ENCODE measurements at places on chromosomes 3 and 15.

- H3K27me3 ChIP-seq, result no peaks in the 10 kb centered on the region
- no peaks in the 10 kb centered on the region for H3K36me3 ChIP-seq
- no peak overlapping the region for H3K4me3 ChIP-seq
- no peak for DNase-seq
Observed at GRCh38 chr3:124007186-124007585, 15.3 kb upstream of the ROPN1 start.

- no peak overlapping the region for H3K4me3 ChIP-seq
- DNase-seq, result no peak
- H3K4me1 ChIP-seq, result peaks cover 5% of the 10 kb centered on the region
- no peaks in the 10 kb centered on the region for H3K27me3 ChIP-seq
Observed at GRCh38 chr15:65953622-65954021, 84.3 kb downstream of the RAB11A start.

GRCh38 chr15:44736181-44736765 is at the start of gene TRIM69:
TSS of gene TRIM69 (plus strand) at chr15:44736528. CDS start at chr15:44736705, 177 bp downstream.
- peak within 1 kb of the TSS; percentile 79 for H3K27ac ChIP-seq
- DNase-seq, result peak; percentile 71
- H3K36me3 ChIP-seq, result no peaks in the 10 kb centered on the region
- H3K27me3 ChIP-seq, result no peaks in the 10 kb centered on the region

DNA sequence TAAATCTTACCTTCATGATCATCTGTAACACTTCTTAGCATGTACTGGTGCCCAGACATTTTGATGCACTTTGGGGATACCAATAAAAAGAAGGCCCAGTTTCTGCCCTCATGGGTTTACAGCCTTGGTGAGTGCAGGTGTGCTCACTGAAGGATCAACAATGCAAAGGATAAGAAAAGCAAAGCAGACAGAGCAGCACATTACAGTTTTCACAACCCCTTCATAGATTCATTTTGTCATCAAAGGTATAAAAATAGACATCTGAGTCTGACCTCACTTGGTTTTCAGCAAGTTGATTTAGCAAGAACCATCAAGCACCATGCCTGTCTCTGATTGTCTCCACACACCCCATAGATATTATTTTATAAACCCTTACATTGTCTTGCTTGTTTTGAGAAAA is 77.6 kb downstream of the BFSP2 start:
- H3K36me3 ChIP-seq, result no peaks in the 10 kb centered on the region
- no peaks in the 10 kb centered on the region for H3K27me3 ChIP-seq
- peak overlapping the region; percentile 98 for H3K27ac ChIP-seq
- peak; percentile 97 for DNase-seq

- H3K4me1 ChIP-seq, result peaks cover 87% of the 10 kb centered on the region
- no peaks in the 10 kb centered on the region for H3K36me3 ChIP-seq
- peak overlapping the region; percentile 38 for H3K4me3 ChIP-seq
- peak; percentile 88 for DNase-seq
Observed at GRCh38 chr15:38670128-38671005, 105.8 kb upstream of the RASGRP1 start.

DNA sequence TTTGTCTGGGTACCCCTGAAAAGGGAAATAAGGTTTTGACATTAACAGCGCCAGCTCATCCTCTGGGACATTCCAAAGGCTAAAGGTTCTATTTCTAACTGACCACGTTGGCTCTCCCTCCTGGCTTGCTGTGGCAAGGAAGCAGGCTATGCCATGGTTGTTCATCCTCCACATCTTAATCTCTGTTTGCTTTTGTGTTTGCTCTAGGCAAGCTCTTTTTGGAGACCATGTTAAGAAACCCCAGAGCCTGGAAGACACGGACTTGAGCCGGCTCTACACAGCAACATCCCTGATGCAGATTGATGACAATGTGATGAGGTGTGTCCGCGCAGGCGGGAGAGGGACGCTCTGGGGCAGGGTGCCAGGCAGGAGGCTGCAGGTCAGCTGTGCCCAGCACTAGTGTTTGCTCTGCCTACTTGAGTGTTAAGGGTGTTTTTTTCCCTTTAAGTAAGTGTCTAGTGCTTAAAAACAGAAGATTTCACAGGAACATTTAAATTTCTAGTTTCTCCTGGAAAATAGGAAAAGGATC is 33.3 kb downstream of the RLBP1 start:
- no peak for DNase-seq
- peaks cover 2% of the 10 kb centered on the region for H3K36me3 ChIP-seq
- no peaks in the 10 kb centered on the region for H3K27me3 ChIP-seq
- H3K4me1 ChIP-seq, result no peaks in the 10 kb centered on the region
- no peak overlapping the region for H3K27ac ChIP-seq

DNA sequence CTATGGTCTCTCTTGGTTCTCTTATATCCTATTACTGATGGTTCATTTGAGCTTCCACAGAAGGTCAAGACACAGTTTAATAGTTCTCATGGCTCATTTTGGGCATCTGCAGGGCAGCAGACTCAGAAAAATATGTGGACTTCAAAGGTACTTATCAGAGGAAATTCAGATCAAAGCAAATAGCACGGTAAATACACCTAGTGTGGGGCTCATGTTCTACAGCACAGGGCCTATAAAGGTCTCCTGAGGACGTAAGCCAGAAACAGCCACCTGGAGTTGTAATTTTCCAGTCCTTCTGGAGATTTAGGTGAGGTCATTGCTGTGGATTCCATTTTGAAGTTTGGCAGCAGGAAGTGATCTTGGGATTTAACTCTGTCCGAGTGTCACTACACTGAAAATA is 134.5 kb upstream of the SGO1 start:
- no peak for DNase-seq
- H3K27me3 ChIP-seq, result no peaks in the 10 kb centered on the region
- no peak overlapping the region for H3K27ac ChIP-seq
- H3K4me1 ChIP-seq, result peaks cover 34% of the 10 kb centered on the region

DNA sequence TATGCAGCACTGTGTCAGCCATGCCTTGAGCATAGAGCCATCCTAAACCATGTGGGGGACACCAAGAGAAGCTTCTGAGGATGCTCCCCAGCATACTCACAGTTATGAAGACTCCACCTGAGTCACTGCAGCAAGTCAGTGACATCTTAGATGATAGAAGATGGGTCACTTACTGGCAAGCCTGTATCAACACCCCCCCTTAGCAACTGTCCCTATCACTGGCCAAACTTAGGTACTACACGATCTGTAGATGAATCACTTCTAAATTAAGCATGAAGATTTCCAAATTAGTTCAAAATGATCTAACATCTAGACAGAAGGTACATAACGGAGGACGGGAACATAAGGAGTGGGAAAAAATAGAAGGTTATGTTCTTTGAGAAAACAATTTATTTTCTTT is 13.2 kb upstream of the LMCD1 start:
- no peak overlapping the region for H3K4me3 ChIP-seq
- H3K4me1 ChIP-seq, result no peaks in the 10 kb centered on the region
- no peaks in the 10 kb centered on the region for H3K36me3 ChIP-seq
- no peaks in the 10 kb centered on the region for H3K27me3 ChIP-seq
- no peak overlapping the region for H3K27ac ChIP-seq

- H3K4me1 ChIP-seq, result no peaks in the 10 kb centered on the region
Observed at GRCh38 chr3:61157414-61157813, 93.8 kb downstream of the FHIT start.

DNA sequence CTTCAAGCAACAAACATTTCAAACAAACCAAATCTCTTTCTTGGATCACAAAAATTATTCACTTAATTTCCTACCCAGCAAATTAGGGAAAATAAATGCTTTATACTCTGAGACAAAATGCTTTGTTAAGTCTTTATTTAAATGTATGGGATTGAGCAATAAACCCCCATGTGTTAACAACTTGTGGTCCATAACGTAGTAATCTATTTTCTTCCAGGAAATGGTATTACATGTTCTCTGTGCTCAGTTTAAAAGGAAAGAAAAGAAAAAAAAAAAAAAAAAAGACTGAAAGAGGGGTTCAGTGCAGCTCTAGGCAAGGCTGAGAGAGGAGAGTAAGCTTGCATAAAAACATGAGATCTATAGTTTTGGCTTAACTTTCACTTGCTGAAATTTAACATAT is 102.3 kb downstream of the PIK3CB start:
- H3K36me3 ChIP-seq, result no peaks in the 10 kb centered on the region
- no peak for DNase-seq
- no peaks in the 10 kb centered on the region for H3K27me3 ChIP-seq

DNA sequence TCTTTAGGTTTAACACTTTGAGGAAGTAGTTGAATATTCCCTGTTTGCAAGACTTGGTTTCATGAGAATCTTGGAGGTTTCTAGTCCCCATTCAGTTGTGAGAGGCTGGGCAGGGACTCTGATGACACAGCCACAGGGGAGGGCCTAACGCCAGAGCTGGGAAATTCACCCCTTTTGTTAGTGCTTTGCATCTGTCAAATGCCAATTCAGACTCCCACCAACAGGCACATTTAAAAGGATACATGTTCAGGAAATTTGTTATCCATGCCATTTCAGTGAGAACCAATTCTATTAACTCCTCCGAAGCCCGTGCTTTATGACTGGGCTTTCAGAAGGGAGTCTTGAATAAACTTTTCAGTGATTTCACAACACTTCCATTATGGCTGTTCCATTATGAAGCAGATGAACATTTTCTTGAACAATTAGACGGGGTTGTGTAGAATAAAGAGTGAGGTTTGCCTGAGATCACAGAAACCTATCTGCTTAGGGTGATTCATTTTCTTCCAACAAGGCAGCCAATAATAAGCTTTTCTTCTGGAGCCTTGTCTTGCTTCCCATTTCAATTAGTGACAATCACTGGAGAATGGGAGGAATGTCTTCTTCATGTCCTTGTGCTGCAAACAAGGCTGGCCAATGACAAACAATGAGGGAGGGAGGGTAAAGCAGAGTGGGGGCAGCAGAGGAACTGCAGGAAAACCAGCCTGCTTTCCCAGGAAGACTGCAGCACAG is 90.6 kb downstream of the SOX14 start:
- no peaks in the 10 kb centered on the region for H3K4me1 ChIP-seq
- no peaks in the 10 kb centered on the region for H3K36me3 ChIP-seq
- no peaks in the 10 kb centered on the region for H3K27me3 ChIP-seq
- H3K27ac ChIP-seq, result no peak overlapping the region

DNA sequence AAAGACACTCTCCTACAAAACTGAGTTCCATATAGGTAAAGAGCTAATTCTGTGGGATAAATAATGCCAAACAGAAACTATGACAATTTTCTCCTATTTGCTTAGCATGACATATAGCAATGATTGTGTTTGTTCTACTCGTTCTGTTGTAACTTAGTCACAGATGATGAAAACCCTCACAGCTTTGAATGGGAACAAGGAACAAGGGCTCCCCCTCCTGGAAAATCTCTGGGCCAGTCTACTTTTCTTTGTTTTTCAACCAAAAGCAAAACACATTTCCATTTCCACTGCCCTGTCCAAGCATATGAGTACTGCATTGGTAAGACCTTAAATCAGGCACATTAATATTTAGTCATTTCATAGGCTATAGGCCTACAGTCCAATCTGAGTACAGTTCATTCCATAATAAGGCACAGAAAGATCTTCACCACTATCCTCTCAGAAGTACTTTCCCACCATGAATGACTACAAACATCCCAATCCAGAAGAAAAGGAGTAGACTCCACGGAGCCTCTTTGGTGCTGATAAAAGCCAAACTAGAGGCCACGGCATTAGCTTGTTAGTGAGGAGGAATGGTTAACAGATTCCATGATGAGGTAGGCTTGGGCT is 67.1 kb downstream of the ATP8B4 start:
- peak; percentile 60 for DNase-seq
- H3K4me3 ChIP-seq, result no peak overlapping the region
- no peaks in the 10 kb centered on the region for H3K27me3 ChIP-seq
- H3K27ac ChIP-seq, result no peak overlapping the region
- H3K36me3 ChIP-seq, result no peaks in the 10 kb centered on the region

GRCh38 chr15:101168898-101169494 is 82.9 kb downstream of the CHSY1 start:
- no peaks in the 10 kb centered on the region for H3K36me3 ChIP-seq
- no peaks in the 10 kb centered on the region for H3K27me3 ChIP-seq
- no peak overlapping the region for H3K4me3 ChIP-seq
- DNase-seq, result no peak
- no peak overlapping the region for H3K27ac ChIP-seq
- no peaks in the 10 kb centered on the region for H3K4me1 ChIP-seq

GRCh38 chr3:99315896-99316295 is 322.5 kb upstream of the COL8A1 start:
- H3K4me1 ChIP-seq, result no peaks in the 10 kb centered on the region
- H3K36me3 ChIP-seq, result no peaks in the 10 kb centered on the region

- no peak for DNase-seq
- H3K27ac ChIP-seq, result no peak overlapping the region
- H3K4me3 ChIP-seq, result no peak overlapping the region
- no peaks in the 10 kb centered on the region for H3K4me1 ChIP-seq
Observed at GRCh38 chr3:22907161-22907780, 295.9 kb upstream of the UBE2E2 start.

- no peaks in the 10 kb centered on the region for H3K36me3 ChIP-seq
- H3K27ac ChIP-seq, result no peak overlapping the region
- H3K4me1 ChIP-seq, result no peaks in the 10 kb centered on the region
- DNase-seq, result no peak
Observed at GRCh38 chr15:48298914-48299313, 32.3 kb upstream of the DUT start.

DNA sequence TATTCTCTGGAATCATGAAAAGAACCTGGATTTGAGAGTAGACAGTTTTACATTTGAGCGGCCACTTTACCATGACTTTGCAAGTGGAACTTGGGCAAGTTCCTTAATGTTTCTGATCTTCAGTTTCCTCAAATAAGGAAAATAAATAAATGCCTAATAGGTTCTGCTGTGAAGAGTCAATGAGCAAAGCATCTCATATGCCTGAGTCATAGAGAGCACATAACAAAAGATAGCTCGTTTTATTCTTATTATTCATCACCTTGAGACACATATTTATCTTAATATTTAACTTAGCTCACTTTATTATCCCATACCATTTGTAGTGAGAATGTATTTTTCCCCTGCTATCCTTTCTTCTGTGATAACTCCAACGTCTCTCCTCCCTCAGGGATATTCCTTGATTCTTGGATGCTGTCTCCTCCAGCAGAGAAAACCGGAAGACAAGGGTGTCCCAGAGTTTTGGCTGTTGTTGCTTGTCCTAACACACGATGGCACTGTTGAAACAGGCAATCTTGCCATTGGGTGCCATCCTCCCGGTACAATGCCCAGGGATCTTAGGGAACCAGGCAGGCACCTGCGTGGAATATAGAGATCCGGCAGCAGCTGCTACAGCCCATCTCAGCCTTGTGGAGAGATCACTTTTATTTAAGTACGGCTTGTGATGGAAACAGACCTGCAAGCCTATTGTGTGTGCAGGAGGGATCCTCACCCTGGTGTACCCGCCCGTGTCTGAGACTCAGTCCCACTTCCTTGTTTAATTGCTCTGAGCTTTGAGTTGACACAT is 33.3 kb upstream of the VPS33B start:
- H3K36me3 ChIP-seq, result no peaks in the 10 kb centered on the region
- no peak overlapping the region for H3K4me3 ChIP-seq
- no peaks in the 10 kb centered on the region for H3K4me1 ChIP-seq
- H3K27ac ChIP-seq, result no peak overlapping the region
- no peaks in the 10 kb centered on the region for H3K27me3 ChIP-seq

DNA sequence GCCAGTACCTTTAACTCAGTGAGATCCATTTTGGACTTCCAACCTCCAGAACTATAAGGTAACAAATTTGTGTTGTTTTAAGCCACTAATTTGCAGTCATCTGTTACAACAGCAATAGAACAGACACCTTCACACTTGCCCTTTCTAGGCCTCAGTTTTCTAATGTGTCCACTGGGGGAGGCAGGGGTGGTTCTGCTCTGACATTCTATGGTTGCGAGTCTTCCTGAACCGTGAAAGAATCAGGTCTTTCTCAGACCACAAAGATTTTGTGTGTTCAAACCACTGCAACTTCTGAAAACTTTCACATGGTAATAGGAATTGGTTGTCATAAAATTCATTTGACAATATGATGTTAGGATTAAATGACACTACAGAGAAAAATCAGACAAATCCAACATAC is 26.8 kb upstream of the CSTA start:
- H3K4me3 ChIP-seq, result no peak overlapping the region
- no peaks in the 10 kb centered on the region for H3K36me3 ChIP-seq
- DNase-seq, result no peak
- H3K27me3 ChIP-seq, result no peaks in the 10 kb centered on the region
- H3K4me1 ChIP-seq, result no peaks in the 10 kb centered on the region
- no peak overlapping the region for H3K27ac ChIP-seq

All from Karpas-422 (cell line).